Lower leg skin (tissue), 4 donors: ENCODE measurements at places on chromosomes 5 and 9. TPM values are rescaled to one million over a fixed set of nuclear protein-coding genes. Genes with fewer than 3 reads are reported as not detected.

The SLC22A4 gene
- 1.8 TPM for total RNA-seq

The GABRA1 gene
- total RNA-seq = not detected

The GAS1 gene
- 80.3 TPM for total RNA-seq

The KIF4B gene
- not detected for total RNA-seq

The ANAPC2 gene
- total RNA-seq = 29.9 TPM

The LRRC19 gene
- not detected for total RNA-seq

The DMGDH gene
- total RNA-seq = 0.91 TPM

The SPATA9 gene
- 0.99 TPM for total RNA-seq

The SAPCD2 gene
- total RNA-seq = 5.7 TPM

The FBP2 gene
- not detected for total RNA-seq

The WNT8A gene
- not detected for total RNA-seq

The ARHGEF39 gene
- total RNA-seq = 1.0 TPM

The COL23A1 gene
- 3.4 TPM for total RNA-seq

The IZUMO3 gene
- total RNA-seq = not detected

The FYB1 gene
- total RNA-seq = 1.5 TPM

The NREP gene
- total RNA-seq = 2.2 TPM

The SPATA31A3 gene
- not detected for total RNA-seq

GRCh38 chr9:114656301-114656700 lies 1.3 kb downstream of the TEX53 start:
- no peak for DNase-seq

- no peak for DNase-seq
Observed at GRCh38 chr5:88515881-88516819, 247.5 kb upstream of the TMEM161B start.

DNA sequence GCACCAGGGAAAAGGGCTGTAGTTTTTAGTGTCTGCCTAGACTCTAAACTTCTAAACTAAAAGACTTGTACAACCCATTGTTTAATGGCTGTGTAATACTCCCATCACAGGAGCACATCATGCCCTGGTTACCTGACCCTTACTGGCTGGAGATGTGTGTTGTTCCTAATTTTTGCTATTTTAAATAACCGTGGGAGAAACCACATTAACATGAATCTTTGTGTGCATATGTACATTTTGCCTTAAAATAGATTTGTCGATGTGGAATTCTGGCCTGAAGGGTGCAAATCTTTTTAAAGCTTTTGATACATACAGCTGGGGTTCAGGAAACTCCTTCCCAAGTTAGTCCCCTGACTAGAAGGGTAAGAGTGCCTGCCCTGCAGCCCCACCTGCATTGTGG lies 39.7 kb downstream of the PHF2 start:
- DNase-seq = no peak

DNA sequence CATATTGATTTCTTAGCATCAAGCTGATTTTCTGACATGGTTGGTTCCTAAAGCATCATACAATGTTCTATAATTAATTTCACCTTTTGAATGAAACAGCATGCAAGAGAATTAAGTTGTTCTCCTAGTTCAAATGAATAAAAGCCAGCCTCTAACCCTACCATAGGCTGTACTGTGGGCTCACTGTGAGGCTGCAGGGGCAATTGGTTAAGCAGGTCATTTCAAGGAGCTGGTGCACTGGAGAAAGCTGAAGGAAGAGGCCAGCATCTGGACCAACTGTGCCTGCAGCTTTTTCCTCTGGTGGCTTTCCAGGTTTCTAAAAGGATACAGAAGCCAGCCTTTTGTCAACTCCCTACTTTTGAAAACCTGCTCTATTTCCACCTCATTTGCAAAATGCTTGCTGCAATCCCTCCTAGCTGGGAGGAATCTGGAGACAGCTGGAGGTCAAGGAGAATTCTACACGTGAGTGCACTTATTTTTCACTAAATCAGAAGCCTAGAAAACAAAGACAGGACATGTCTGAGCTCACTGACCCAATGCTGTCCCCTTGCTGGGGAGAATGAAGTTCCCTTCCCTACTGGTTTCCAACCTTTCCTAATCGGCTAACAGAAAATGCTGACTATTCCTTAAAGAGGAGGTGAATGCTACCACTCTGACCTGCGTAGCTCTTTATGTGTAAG lies 158.9 kb downstream of the APBA1 start:
- no peak for DNase-seq

- no peak for DNase-seq
Observed at GRCh38 chr9:98657897-98658296, 50.8 kb downstream of the GABBR2 start.

GRCh38 chr9:107465467-107466451 lies 23.8 kb downstream of the KLF4 start:
- DNase-seq = peak; percentile 96

DNA sequence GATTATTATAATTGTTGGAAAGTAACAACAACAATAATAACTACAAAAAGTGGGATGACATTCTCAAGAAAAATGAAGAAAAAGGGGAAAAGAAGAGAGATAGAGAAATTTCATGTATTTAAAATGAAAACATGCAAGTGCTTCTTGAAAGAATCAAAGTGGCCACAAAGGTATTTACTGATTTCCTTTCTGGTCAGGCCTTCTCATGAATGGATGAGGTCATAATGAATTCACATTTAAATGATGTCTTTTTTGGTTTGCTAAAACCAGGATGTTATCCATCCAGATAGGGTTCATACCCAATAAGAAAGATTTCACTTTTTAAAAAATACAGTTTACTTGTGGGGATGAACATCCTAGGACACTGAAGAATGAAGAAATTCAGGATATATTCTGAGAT lies 446.4 kb upstream of the PTGER4 start:
- DNase-seq = no peak

- no peak for DNase-seq
Observed at GRCh38 chr5:134001938-134002731, 2.6 kb downstream of the VDAC1 start.

GRCh38 chr9:131198041-131198715 lies 72.8 kb downstream of the NUP214 start:
- DNase-seq = no peak

GRCh38 chr9:76592091-76592973 lies 133.3 kb downstream of the GCNT1 start:
- no peak for DNase-seq

DNA sequence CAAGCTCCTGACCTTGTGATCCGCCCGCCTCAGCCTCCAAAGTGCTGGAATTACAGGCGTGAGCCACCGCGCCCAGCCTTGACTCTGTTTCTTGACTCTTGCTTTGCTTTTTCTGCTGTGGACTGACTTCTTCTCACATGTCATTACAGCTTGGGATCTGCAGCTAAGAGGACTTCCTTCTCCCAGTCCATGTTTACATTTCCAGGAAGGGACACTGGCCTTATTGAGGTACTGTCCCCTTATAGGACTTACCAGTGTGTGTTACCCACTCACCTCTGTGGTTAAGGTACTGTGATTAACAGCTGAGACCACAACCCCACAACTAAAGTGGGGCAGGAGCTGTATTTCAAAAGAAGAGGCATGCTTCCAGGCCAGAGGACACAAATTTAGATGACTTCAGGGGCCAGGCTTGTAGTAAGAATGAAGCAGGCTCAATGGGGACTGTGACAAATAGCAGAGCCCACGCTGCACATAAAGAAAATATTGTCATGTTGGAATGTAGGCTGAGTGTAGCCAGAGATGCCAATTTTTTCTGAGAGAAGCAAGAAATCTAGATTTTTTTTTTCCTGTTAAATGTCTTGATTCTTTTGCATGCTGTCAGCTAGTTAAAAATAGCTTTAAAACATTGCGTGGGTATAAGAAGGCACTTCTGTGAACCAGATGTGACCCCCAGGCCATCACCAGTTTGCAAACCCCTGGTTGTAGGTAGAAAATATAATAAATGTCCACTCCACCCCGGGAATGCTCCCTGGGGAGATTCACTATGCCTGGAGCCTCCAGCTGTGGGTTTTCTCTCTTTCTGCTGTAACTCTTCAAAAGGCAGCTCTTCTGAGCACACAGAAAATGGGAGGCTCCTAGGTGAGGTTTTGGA lies 75.0 kb downstream of the PTPDC1 start:
- no peak for DNase-seq

GRCh38 chr5:158838781-158839180 lies 260.9 kb downstream of the EBF1 start:
- no peak for DNase-seq

GRCh38 chr5:178110-178509 lies 13.2 kb upstream of the LRRC14B start:
- no peak for DNase-seq

DNA sequence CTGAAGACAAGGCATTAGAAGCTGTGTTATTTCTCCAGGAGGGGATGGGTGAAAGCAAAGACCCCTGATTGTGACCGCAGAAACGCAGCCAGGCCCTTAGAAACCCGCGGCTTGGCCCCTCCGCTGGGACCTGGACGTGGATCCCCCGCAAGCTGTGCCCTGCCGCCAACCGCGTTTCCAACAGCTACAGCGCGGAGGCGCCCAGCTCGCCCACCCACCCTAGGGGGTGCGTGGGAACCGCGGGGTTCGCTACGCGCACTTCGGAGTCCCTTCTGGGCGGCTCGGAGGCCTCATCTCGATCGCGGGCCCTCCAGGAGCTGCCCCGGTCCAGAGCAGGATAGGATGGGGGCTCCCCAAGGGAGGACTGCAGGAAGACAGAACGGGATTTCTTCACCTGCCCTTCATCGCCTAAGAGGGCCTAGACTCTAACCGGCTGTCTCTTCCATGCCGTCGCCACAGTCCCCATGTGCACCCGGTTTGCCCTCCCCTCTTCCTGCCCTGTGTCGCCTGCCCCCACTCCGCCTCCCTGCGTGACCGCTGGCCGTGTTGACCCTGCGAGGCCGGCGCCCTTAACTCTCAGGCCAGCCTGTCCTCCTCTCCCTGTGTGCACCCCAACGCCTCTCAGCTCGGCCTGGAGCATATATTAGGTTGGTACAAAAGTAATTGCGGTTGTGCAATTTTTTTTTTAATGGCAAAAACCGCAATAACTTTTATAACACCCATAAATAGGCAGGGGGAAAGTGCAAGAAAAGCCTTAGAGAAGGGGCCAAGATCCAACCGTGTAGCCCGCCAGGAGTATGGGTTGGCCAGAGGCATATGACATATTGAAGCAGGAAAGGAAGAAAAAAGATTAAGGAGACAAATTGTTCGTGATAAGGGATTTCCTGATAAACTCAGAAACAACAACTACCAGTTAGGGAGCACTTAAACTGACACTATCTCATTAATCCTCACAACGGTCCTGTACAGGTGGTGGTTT lies 68.1 kb upstream of the FREM1 start:
- no peak for DNase-seq

DNA sequence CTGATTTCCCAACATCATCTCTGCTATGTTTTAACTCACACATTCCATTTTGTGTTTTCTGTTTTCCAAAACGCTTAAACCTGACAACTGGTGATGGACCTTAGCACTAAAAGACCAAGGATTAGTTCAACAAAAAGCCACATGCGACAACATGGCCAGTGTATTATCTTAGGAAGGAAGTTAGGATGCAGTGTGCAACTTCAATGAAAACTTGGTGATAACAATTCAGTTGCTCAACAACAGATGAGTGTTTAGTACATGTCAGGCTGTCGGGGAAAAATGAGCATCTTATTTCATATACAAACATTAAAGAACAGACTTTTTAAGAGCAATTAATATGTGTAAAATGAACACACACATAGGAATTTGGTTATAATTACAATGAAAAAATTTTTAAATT lies 780.0 kb downstream of the SEMA5A start:
- no peak for DNase-seq

DNA sequence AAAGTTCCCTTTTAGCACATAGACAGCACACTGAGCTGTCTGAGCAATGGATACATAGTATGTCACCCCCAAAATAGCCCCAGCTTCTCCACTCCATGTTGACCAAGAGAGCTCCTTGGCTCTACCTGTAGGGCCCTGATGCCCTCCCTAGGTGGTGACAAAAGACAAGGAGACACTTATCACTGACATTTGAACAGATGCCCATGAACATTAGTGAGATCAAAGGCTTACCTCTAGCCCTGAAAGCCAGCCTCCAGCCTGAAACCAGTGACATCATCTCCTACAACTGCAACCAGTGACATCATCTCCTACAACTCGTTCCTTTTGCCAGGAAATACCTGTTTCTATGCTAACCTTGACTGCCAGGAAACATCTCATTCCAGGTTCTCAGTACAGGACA lies 122.7 kb downstream of the FSTL4 start:
- DNase-seq = no peak

DNA sequence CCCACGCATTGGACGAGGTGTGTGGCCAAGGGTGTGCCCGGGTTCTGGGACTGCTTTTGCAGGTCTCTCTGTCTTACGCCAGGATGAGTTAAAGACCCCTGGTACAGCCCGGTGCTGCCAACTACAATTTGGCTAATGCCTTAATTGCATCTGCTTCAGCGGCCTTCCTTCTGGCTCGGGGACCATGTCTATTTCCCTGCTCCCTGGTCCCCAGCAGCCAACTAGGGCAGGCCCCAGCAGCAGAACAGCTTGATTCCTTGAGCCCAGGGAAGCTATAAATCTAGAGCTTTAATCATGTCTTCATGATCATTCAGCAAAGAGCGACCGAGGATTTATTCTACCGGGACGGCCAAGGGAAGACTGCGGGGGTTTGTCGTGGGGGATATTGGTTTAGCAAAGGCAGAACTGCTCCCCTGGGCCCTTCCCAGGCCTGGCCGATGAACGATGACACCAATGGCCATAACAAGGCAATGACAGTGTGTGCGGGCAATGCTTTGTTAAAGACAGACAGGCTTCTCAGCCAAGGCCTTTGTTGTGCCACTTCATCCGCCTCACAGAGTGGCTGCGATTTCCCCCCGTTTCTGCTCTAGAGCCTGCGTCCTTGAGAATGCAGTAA lies 51.4 kb downstream of the CFAP77 start:
- DNase-seq = no peak

DNA sequence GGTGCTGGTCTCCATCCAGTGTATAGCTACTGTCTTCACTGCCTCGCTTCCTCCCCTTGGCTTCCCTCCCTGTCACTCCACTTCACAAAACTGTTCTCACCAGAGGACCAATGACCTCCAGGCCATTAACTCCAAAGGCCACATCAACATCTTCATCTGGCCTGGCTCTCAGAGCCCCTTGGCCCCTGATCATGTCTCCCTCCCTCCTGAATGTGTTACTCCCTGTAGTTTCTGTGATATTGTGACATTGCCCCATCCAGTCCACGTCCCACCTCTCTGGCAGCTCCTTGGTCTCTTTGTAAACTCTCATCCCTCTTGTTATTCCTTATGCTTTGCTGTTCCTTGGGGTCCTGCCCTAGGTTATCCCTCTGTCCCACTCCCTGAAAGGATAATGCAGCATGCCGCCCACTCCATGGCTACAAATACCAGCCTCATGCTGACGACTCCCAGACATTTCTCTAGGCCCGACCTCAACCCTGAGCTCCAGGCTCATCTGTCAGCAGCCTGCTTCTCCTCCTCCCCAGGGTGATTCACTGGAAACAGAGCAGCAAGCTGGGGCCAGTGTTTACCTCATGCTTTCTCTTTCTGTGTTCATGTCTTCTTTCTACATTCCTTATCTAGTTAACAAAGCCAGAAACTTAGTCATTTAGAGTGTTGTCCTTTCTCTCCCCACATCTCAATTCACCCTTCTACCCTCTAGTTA lies 312.2 kb downstream of the SPOCK1 start:
- peak; percentile 19 for DNase-seq

- DNase-seq = no peak
Observed at GRCh38 chr9:110949081-110949480, 89.2 kb downstream of the LPAR1 start.
